ENCODE measurements at places on chromosomes 13 and 19. TPM values are rescaled to one million over a fixed set of nuclear protein-coding genes. Genes with fewer than 3 reads are reported as not detected.

The RAB3A gene
- total RNA-seq = 28.9 TPM

The ENOX1 gene
- not detected for total RNA-seq

The SMIM7 gene
- 44.3 TPM for total RNA-seq

The C19orf85 gene
- total RNA-seq = not detected

The RDH8 gene
- not detected for total RNA-seq

The COX7A1 gene
- total RNA-seq = not detected

The NCCRP1 gene
- total RNA-seq = not detected

The ZNF724 gene
- total RNA-seq = 4.2 TPM

The KIRREL2 gene
- total RNA-seq = not detected

The BSPH1 gene
- not detected for total RNA-seq

The TNFRSF19 gene
- not detected for total RNA-seq

The CRLF1 gene
- total RNA-seq = not detected

The ANGPTL4 gene
- total RNA-seq = not detected
